ENCODE measurements at places on chromosomes 12 and 14.

DNA sequence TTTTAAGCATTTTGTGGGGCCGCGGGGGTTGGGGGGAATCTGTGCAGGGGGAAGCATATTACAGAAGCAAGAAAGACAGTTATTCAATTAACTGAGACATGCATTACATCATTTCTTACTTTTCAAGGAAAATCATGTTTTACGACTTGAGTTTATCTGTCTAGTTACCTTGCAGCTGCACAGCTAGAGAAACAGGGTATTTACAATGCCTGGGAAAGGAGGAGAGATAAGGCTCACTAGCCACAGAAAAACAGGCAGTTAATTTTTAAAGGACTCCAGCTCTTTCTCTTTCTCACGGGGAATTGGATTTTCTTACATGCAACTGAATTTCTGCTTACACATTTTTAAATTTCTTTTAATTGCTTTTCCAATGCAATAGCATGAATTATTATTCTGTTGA is 22.2 kb downstream of the FCF1 start:
- H3K4me1 ChIP-seq = no peaks in the 10 kb centered on the region
- H3K27me3 ChIP-seq = no peaks in the 10 kb centered on the region
- no peak overlapping the region for H3K4me3 ChIP-seq
- peaks cover 13% of the 10 kb centered on the region for H3K36me3 ChIP-seq
- H3K27ac ChIP-seq = no peak overlapping the region
- no peak for DNase-seq

DNA sequence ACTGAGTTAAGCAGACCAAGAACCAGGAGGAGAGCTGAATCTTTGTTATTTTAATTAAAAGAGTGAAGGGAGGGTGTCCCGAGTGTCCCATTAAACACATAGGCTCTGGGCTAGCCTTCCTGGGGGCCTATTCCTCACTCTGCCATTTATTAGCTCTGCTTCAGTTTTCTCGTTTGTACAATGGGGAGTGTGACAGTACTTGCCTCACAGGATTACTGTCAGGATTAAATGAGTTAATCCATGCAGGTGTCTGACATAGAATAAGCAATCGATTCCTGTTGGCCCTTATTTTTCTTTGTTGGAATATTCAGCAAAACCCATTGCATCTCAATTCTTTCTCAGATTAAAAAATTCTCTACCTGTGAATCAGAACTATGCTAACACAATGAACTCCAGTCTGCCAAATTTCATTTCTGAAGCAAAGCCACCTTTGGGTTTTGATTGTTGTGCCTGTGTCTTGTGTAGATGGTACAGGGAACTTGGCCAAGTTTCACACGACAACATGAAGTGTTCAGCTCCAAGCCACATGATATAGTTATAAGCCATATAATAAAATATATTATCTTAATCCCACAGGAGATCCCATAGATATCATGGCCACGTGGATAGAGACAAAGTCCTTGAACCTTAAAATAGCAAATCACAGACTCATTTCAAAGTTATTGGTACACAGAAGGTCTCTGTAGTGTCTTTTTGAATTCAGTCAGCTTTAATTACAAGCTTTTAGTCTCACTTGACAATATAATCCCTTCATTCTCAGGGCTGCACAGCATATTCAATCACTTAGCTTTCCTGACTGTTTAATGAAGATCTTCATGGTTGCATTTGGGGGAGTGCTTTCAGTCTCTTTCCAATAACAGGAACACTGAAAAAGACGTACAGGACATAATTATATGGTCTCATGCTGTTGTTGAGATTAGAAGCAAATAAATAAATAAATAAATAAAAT is 34.4 kb upstream of the CRY1 start:
- no peak overlapping the region for H3K4me3 ChIP-seq
- peaks cover 11% of the 10 kb centered on the region for H3K4me1 ChIP-seq
- H3K27me3 ChIP-seq = no peaks in the 10 kb centered on the region

- H3K36me3 ChIP-seq = no peaks in the 10 kb centered on the region
- DNase-seq = no peak
- no peak overlapping the region for H3K4me3 ChIP-seq
- no peak overlapping the region for H3K27ac ChIP-seq
- H3K4me1 ChIP-seq = no peaks in the 10 kb centered on the region
Observed at GRCh38 chr14:33545696-33546095, 405.2 kb downstream of the EGLN3 start.

DNA sequence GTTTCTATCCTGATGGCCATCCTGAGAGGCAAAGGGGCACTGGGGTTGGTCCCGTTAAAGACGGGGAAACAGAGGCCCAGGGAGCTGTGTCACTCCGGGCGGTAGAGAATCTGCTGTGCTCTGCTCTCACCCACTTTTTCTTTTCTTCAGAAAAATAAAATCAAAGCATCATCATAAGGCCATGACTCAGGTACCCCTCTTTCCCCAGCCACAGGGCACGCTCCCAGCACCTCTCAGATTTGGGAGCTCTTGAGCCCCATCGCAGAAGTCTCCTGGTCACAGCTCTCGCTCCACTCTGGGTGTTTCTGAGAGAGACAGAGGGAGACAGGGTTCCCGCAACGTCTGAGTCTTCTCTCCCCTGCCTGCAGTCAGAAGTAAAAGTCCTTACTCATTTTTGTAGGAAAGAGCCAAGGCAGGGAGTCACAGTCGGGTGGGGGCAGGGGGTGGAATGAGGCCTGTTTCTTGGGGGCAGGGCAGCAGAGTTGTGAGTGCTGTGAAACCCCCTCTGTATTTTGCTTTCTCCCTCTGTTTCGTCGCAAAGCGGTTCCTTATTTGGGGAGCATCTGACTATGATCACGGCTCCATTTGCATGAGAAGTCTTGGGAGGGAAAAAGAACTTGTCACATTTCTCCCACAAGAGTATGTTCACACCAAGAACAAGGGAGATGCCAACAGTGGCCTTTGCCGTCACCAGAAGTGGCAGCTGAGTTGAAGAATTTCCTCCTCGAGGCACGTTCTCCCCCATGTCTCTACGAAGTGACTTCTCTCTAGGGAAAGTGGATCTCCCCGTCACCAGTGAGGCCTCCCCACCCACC is 139.0 kb downstream of the BCL11B start:
- 0 out of 2 replicates have a peak, but pooled peaks cover 11% of the 10 kb centered on the region for H3K4me1 ChIP-seq
- H3K27ac ChIP-seq = no peak overlapping the region
- no peak for DNase-seq
- no peaks in the 10 kb centered on the region for H3K27me3 ChIP-seq
- H3K36me3 ChIP-seq = no peaks in the 10 kb centered on the region
- no peak overlapping the region for H3K4me3 ChIP-seq

GRCh38 chr12:73221836-73222235 is 949.7 kb downstream of the TRHDE start:
- H3K4me1 ChIP-seq = peaks cover 11% of the 10 kb centered on the region
- no peak overlapping the region for H3K27ac ChIP-seq
- DNase-seq = no peak

- no peaks in the 10 kb centered on the region for H3K4me1 ChIP-seq
- no peak overlapping the region for H3K27ac ChIP-seq
- no peak overlapping the region for H3K4me3 ChIP-seq
Observed at GRCh38 chr12:28232211-28232928, 42.1 kb downstream of the CCDC91 start.

GRCh38 chr14:53391631-53392285 is 238.6 kb upstream of the DDHD1 start:
- peaks cover 10% of the 10 kb centered on the region for H3K36me3 ChIP-seq
- no peak for DNase-seq
- no peak overlapping the region for H3K4me3 ChIP-seq
- H3K4me1 ChIP-seq = no peaks in the 10 kb centered on the region
- H3K27ac ChIP-seq = no peak overlapping the region
- H3K27me3 ChIP-seq = no peaks in the 10 kb centered on the region

DNA sequence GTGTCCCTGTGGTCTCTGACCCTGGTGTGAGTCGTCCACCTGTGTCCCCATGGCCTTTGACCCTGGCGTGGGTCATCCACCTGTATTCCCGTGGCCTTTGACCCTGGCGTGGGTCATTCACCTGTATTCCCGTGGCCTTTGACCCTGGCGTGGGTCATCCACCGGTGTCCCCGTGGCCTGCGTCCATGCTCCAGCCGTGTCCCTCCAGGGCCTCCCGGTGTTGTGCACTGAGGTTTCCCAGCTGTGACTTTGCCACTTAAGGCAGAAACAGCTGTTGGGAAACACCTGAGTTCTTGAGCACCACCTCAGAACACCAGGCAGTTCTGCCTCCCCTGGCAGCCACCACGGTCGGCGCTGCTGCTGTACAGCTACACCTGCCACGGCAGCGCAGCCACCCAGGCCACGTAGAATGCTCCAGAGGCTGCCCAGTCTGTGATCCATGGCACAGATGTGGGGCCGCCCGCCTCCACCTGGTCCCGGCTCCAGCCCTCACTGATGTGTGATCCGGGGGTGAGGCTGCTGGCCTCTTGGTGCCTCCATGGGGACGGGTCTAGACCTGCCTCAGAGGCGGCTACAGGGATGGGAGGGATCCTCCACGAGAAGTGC is 69.1 kb upstream of the GALNT9 start:
- H3K27me3 ChIP-seq = no peaks in the 10 kb centered on the region
- DNase-seq = no peak
- H3K36me3 ChIP-seq = no peaks in the 10 kb centered on the region
- H3K4me1 ChIP-seq = no peaks in the 10 kb centered on the region
- H3K4me3 ChIP-seq = no peak overlapping the region

GRCh38 chr12:91059211-91059610 is 1.4 kb upstream of the KERA start:
- DNase-seq = no peak
- H3K4me1 ChIP-seq = no peaks in the 10 kb centered on the region
- H3K27me3 ChIP-seq = no peaks in the 10 kb centered on the region
- no peaks in the 10 kb centered on the region for H3K36me3 ChIP-seq
- H3K27ac ChIP-seq = no peak overlapping the region

DNA sequence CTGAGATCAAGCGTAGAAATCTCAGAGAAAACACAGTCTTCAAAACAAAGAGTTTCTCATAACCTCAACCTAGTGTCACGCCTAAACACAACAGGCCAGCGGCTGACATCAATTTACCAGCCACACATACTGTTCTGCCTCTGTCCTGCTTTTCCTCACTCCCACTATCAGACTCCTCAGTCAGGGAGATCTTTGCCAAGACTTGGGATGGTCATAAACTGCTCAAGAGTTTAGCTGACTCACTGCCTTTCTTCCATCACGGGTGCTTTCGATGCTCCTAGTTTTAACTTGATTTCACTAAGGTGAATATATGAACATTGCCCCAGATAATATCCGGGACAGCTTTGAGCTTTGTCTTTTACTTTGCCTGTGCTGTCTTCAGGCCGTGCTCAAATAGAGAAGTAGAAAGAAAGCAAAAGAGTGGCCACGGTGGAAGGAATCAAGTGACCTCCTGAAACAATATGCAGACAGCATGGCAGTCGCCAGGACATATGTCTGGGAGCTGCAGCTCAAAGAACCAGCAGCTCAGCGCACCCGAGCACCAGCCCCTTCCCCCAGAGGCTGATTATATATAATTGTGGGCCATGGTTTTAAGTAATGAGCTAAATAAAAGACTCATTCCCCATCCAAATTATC is 12.1 kb downstream of the MDM1 start:
- H3K27ac ChIP-seq = no peak overlapping the region
- H3K27me3 ChIP-seq = no peaks in the 10 kb centered on the region
- H3K4me1 ChIP-seq = no peaks in the 10 kb centered on the region
- H3K36me3 ChIP-seq = no peaks in the 10 kb centered on the region

DNA sequence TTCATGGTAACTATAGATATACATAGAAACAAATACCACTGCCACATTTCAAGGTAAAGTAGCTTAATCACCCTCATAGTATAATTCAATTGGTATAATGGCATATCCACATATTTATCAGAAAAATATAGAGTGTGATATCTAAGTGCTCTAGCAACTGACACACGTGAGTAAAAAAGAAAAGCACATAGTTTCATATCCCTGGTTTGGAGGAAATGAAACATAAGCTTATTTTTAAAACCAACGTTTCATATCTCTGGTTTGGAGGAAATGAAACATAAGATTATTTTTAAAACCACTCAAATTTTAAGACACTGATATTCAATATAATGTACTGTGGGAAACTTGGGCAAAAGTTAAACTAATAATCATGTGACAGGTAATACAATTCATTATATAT is 2.1 kb downstream of the OR6C70 start:
- peaks cover 7% of the 10 kb centered on the region for H3K4me1 ChIP-seq
- DNase-seq = no peak
- H3K27me3 ChIP-seq = no peaks in the 10 kb centered on the region
- H3K36me3 ChIP-seq = no peaks in the 10 kb centered on the region
- no peak overlapping the region for H3K4me3 ChIP-seq

- H3K4me1 ChIP-seq = no peaks in the 10 kb centered on the region
- no peak overlapping the region for H3K27ac ChIP-seq
- H3K36me3 ChIP-seq = no peaks in the 10 kb centered on the region
- H3K27me3 ChIP-seq = no peaks in the 10 kb centered on the region
Observed at GRCh38 chr14:83994020-83994419, 1535.9 kb upstream of the FLRT2 start.

DNA sequence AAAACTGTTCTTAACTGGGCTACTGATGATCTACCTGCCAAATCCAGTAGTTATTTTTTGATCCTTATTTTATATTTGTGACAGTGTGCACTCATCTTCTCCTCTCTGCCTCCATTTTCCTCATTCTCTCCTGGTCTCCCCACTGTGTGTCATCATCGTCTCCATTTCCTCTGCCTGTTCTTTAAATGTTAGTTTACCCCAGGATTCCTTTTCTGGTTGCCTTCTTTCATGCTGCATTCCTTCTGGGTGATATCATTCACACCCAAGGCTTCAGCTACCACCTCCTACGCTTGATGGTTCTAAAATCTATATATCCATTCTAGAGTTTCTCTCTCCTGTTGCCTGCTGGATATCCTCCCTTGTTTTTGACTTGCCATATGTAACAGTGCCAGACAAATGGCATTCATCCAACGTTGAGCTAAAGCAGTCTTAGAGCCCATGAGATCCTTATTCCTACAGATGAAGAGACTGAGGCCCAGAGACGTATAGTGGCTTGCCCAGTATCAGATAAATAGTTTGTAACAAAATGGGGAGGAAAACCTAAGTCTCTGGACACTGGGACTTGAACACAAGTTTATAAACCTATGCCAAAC is 109.5 kb downstream of the DIP2B start:
- DNase-seq = peak; percentile 74
- no peaks in the 10 kb centered on the region for H3K36me3 ChIP-seq
- no peaks in the 10 kb centered on the region for H3K27me3 ChIP-seq

DNA sequence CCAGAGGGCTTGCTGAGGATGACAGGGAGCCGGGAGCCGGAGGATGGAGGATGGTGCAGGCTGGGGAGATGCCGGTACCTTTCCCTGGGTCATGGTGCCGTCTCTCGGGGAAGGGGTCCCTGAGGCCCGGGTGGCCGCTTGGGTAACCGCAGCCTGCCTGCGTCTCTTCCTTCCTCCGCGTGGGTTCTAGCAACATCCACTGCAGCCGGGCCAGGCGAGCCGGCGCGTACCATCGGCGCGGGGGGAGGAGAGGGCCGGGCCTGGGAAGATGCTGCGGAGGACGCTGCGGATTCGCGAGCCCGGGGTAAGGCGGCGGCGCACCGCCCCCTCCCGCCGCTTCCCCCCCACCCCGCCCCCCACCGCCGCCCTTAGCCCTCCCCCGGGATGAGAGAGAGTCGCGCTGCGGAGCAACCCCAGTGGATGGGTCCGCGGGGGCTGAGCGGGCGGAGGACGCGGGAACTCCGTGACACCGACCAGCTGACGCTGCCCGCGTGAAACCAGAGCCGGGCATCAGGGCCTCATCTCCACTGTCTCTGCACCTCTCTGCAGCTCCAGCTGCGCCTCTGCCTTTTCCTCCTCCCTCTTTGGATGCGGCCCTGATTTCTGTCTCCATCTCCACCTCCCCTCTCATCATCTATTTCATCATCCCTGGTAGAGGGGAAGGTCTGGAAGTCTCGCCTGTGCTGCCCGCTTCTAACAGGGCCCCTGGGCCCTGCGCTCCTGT is at the start of gene FAIM2:
FAIM2 (minus strand) TSS at position 201 of the 724 bp plus-strand sequence; CDS start at position 93, 108 bp downstream.
- no peaks in the 10 kb centered on the region for H3K36me3 ChIP-seq
- peak; percentile 64 for DNase-seq
- H3K27me3 ChIP-seq = peaks cover 19% of the 10 kb centered on the region
